Breast epithelium (tissue), 4 donors: ENCODE measurements at places on chromosomes 5 and 9. TPM values are rescaled to one million over a fixed set of nuclear protein-coding genes. Genes with fewer than 3 reads are reported as not detected.

Gene ADGRD2
- total RNA-seq = 2.9 TPM

Gene CNTRL
- total RNA-seq = 18.4 TPM

GRCh38 chr9:21348430-21348970 is 2.2 kb downstream of the IFNA6 start:
- DNase-seq = no peak

- no peak for DNase-seq
Measured at GRCh38 chr9:93187047-93187446, 3.1 kb downstream of the WNK2 start.

DNA sequence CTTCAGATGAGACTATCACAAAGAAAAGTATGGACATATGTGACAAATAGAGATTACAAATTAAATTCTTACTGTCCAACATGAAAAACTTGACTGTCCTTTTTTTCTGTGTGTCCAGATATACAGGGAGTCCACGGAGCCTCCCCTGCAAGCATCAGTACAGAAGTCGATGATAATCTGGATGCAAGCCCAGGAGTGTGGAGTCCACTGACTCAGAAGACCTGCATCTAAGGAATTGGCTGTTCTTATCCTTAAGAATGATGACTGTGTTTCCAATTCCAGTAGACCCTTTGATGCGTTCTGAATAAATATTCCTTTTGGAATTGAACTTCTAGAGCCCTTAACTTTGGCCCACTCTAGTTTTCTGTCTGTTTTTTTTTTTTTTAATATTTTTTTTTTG is 56.7 kb upstream of the TAF11L2 start:
- DNase-seq = no peak
